ENCODE measurements at places on chromosomes 12 and 14.

DNA sequence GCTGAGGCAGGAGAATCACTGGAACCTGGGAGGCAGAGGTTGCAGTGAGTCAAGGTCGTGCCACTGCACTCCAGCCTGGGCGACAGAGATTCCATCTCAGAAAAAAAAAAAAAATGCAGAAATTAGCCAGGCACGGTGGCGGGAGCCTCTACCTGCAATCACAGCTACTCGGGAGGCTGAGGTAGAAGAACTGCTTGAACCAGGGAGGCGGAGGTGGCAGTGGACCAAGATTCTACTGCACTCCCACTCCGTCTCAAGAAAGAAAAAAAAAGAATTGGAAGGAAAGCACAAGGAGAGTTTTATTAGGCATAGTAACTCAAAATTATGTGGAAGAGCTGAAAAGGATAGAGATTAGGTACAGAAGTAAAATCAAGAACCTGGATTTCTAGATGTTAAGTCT lies 20.8 kb upstream of the AMHR2 start:
- DNase-seq: no peak

GRCh38 chr12:5964913-5965900 lies 20.1 kb upstream of the ANO2 start:
- DNase-seq: no peak

- DNase-seq: no peak
These were observed 85.7 kb downstream of the DUSP16 start for GRCh38 chr12:12476857-12477531.

- DNase-seq: no peak
These were observed 60.6 kb downstream of the NOC4L start for GRCh38 chr12:132204793-132205270.

DNA sequence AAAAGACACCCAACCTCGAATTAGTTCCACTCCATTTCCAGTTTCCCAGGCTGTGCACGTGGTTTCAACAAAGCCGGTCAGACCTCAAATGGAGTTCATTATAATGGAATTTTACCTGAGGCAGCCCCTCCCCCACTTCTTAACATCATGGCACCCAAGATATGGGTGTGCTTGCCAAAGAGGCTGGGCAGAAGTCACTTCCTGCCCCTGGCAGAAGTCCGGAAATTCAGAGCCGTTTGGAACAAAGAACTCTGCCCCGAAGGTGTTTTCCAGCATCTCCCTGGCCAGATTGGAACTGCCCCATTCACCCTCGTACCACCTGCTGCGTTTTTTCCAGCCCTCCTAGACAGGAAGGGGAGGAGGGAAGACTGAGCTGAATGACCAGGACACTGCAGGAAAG lies 8.2 kb downstream of the VDR start:
- DNase-seq: no peak

GRCh38 chr12:1791104-1791841 lies 29.1 kb upstream of the LRTM2 start:
- peak; percentile 61 for DNase-seq

DNA sequence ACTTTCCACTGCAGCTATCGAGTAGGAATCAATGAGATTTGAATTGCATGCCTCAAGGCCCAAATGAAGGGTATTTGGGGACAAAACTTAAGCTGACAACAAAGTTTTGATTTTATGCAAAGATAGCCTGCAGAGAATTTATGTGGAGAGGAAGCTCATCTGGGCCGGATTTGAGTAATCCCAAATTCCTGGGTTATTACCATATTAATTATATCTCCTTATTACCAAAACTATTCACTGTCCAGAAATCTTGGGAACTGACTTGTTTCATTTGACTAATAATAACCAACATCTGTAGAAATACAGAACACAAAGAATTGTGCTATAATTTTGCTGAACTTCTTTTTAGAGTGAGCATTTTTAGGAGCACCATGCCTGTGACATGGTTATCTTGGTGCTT lies 70.4 kb downstream of the KITLG start:
- no peak for DNase-seq

GRCh38 chr12:112905451-112906089 lies 1.2 kb upstream of the OAS1 start:
- no peak for DNase-seq

- no peak for DNase-seq
These were observed 62.3 kb downstream of the BHLHE41 start for GRCh38 chr12:26062566-26062965.

- DNase-seq: no peak
These were observed 373.4 kb downstream of the FOXG1 start for GRCh38 chr14:29140016-29140415.

GRCh38 chr12:65518771-65519170 lies 240.3 kb downstream of the MSRB3 start:
- DNase-seq: no peak

DNA sequence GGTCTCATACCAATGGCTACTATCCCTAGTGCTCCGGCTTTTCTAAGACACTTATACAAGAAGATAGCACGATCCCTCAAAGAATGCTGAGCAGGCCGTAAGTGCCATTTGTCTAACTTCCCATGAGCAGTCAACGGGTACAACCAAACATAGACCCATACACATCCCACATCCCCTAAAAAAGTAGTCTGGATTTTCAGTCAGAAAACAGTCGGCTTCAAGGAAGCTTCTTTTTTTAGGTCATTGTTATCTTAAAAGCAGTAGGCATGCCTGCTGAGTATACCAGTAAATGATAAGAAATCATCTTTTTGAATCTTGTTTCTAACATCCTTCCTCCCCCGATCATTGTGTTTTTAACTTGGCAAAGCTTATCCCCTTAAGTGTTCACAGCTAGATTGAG lies 19.8 kb downstream of the OSBPL8 start:
- DNase-seq: no peak

- no peak for DNase-seq
These were observed 9.1 kb downstream of the SNX6 start for GRCh38 chr14:34620839-34621238.

DNA sequence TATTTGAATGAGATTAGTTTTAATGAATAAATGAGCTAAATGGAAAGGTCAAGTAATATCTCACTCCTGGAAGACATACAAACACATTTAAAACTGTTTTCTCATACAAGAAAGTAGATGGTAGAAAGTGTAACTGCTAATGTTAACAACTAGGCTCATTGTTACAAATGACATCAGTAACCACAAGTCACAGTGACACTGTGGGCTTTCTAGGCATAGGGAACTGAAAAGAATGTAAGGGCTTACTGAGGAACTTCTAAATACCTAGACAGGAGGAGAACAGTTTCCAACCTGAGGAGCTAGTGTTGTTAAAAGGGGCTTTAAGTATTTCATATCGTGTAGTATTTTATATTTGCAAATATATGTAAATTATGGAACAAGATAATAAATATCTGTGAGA lies 17.5 kb upstream of the ERGIC2 start:
- no peak for DNase-seq

- DNase-seq: no peak
These were observed 171.5 kb downstream of the SLC15A4 start for GRCh38 chr12:128652136-128652751.

DNA sequence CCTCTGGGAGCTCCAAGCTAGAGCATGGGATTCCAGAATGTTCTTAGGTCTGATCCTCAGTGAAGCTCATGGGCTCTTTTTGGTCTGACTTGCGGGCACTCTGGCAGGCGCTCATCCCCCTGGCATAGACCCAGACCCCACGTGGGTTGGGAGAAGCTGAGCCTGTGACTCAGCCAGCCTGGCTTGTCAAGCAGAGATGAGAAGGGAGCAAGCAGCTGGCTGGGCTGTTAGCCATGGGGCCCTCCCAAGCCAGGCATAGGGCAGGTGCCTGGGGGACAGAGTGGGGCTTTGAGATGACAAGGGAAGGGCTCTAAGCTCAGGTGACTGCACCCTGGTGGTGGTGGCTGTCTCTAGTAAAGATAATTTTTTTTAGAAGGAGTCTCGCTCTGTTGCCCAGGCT lies 80.3 kb upstream of the NOS1 start:
- no peak for DNase-seq

GRCh38 chr12:83690465-83690864 lies 1003.8 kb downstream of the TMTC2 start:
- no peak for DNase-seq

GRCh38 chr14:63212776-63213500 lies 8.7 kb downstream of the RHOJ start:
- DNase-seq: no peak

DNA sequence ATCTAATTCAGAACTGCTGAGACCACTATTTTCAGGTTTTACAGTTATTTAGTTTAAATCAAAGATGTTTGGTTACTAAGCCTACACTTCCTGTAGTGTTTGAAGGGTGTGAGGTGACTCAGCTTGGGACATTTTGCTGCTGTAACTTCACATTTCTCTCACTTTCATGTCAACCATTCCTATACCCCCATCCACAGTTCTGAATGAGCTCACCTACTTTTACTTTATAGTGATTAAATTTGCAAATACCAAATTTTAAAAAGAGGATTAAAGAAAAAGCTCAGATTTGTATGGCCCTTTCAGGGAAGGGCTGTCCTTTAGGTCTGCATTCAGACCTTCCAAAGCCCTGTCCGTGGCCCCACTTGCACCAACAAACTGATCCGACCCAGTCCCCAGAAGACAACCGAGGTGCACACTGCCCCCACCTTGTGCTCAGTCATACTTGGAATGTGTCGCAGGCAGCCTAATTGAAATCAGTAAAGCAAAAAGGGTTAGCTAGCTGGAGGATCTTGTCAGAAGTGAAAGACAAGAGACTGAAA lies 174.4 kb downstream of the MON2 start:
- DNase-seq: peak; percentile 70

DNA sequence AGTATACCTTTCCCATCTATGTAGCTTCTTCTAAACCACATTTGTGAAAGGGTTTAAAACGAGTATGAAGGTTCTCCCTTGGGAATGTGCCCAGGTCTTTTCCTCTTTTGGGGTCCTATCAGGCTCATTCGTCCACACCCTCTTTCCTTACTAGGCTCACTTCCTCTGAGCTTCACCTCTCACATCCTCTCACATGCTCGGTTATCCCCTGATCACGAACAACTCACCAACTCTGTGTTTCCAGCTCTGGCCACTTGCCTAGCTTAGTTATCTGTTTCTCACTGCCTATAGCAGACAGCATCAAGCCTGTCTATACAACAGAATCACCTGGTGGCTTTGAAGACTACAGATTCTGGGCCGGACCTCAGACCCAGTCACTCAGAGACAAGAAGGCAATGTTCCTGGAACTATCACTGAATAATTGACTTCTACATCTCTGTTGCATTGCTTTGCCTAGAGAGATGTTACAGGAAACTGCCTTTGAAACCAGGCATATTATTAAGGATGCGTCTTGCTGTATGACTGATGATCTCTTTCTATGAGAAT lies 158.2 kb downstream of the FOXN3 start:
- DNase-seq: no peak

DNA sequence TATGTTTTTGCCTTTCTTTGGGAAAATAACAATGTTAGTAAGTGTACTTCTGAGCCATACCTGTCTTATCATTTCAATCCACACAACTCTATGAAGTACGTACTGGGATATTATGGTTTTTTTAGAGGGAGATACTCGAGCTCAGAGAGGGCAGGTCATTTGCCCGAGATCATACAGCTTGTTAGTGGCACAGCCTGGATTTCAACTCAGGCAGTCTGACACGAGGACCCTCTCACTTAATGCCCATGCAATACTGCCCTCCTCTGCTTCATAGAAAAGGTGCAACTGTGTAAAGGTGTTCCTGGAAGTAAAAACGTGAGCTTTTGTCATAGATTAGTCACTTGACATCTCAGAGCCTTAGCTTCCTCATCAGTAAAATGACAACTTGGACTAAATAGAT lies 128.0 kb downstream of the NDUFA12 start:
- peak; percentile 41 for DNase-seq

DNA sequence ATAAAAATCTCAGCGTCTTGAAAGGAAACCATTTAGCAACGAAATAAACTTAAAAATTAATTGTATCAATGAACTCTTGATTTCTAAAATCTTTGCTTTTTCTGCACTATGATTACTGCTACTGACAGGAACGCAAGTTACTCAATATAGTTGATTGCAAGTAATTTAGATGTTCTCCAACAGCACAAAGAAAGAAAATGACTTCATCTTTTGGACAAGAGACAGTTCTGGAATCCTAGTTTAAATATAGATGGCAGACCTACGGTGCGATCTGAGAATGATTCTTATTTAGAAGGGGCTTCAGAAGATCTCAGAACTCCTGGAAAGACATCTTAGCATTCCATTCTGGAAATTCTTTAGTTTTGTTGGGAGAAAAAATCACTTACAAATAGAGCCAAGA lies 1.4 kb upstream of the SUDS3 start:
- no peak for DNase-seq

DNA sequence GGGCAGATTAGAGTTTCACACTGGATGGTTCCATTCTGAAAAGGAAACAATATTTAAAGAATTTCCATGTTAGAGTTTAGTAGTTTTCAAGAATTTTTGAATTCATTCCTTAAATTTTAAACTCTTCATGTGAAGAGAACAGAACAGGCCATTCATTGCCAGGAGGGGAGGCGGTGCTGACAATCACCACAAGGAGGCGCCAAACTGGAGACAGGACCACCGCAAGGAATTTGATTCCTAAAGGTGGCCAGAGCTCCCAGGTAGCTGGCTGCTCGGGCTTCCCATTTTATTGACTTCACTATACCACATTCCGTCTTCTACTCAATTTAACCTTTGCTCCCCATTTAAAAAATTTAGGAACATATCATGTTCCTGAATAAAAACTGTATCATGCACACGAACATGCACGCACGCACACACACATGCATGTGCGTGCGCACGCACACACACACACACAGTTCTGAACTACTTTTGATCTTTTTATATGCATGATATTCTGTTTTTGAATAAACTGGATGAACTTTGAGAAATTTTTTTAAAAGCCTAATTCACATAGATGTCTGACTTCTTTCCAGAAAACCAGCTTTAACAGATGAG lies 101.2 kb downstream of the NELL2 start:
- peak; percentile 33 for DNase-seq

DNA sequence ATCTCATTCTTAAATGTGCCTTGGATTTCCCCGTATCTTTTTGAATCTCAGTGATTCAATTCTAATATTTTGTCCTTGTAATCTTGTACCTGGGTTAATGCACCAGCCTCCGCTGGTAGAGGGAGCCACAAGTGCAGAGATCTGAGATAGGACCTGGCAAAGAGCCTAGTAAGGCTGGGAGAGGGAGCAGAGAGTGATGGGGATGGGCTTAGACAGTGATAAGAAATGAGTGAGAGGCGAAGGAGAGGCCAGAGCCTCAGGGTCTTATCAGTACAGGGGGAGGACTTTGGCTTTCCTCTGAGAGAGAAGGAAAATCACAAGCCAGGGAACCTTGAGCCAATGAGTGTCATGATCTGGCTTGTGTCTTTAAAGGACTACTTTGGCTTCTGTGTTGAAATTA lies 30.5 kb upstream of the LMNTD1 start:
- no peak for DNase-seq

DNA sequence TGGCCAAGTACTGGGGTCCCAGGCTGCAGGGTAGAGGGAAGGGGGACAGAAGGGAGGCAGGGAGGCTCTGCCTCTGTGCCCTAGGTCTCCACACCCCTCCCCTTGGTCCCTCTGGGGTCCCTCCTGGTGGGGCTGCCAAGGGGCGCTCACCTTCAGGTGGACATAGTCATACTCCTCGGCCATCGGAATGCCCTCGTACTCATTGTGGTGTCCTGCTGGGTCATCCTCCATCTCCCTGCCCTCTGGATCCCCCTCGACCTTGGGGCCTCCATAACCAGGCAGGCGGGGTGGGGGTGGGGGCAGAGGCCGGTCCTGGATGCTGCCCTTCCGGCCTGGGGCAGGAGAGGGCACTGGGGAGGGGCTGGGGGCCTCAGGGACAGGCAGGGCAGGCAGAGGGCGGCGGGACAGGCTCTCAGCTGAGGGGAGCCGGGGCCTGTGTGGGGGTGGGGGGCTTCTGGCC lies 5.8 kb downstream of the EFS start:
- no peak for DNase-seq

Data from kidney capillary endothelial cell (primary cell).